ENCODE measurements at places on chromosomes 6 and 20.

GRCh38 chr20:5991623-5992441, 41.4 kb downstream of the MCM8 start:
- DNase-seq, result no peak
- H3K27ac ChIP-seq, result no peak overlapping the region
- H3K36me3 ChIP-seq, result peaks cover 5% of the 10 kb centered on the region
- no peak overlapping the region for H3K4me3 ChIP-seq
- H3K4me1 ChIP-seq, result no peaks in the 10 kb centered on the region

DNA sequence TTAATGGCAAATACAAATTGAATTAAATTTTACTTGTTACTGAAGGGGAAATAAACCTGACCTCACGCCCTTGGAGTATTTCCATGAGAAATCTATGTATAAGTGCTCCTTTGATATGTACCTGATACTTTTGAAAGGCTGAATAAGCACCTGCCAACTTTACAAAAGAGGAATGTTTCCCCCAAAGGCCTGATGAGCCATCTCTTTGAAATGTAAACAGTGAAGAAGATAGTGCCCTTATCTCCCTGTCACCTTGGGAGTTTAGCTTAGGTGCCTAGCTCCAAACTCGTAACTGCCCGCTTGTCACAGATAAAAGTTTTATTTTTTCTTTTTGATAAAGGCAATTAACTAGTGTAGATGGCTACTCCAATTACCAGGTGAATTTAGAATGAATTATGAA, 1.1 kb upstream of the ZNF343 start:
- H3K4me3 ChIP-seq, result peak overlapping the region; percentile 73
- H3K4me1 ChIP-seq, result peaks cover 15% of the 10 kb centered on the region
- peak overlapping the region; percentile 88 for H3K27ac ChIP-seq
- no peak for DNase-seq
- H3K27me3 ChIP-seq, result no peaks in the 10 kb centered on the region

DNA sequence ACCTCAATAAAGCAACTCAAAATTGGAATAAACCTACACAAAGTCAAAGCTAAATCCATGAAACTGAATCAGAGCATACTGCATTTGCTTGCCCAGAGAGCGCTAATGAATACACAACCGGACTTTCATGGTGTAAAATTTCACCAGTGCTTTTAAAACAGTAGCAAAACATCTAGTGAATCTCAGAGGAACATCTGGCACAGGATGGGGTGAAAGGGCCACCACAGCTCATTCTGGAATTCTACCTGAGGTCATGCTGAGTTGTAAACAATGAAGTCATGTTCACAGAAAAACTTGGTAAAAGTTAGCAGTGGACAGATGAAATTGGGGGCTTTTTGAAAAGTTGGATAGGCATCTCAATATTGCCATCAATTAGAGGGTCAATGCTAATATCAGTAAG, 125.6 kb upstream of the STXBP5 start:
- no peak overlapping the region for H3K27ac ChIP-seq
- H3K4me3 ChIP-seq, result no peak overlapping the region
- no peaks in the 10 kb centered on the region for H3K36me3 ChIP-seq
- H3K27me3 ChIP-seq, result no peaks in the 10 kb centered on the region
- no peak for DNase-seq
- H3K4me1 ChIP-seq, result no peaks in the 10 kb centered on the region

DNA sequence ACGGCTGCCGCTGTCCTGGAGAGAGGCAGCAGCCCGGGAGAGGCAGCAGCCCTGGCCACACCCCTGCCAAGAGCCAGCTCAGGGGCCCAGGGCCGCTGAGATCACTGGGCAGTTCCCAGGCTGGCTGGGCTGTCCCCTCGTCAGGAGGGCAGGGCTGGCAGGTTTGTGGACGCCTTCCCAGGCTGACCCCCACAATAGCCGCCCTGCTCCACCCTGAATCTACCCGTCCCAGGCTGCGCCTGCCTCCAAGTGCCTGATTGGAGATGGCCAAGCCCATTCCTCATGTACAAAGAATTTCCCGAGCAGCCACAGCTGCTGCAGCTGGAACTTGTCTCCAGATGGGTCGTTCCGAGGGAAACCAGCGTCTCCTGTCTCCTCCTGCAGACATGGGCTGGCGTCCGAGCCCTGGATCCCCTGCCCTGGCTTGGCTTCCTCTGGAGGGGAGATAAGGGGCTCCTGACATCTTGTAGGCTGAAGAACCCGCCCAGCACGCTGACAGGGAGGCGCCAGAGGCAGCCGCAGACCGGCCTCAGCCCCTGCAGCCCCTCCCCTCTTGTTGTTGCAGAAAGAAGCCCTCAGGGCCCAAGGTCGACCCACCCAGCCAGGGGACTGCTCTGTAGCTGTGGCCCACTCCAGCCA, 9.4 kb upstream of the GATA5 start:
- DNase-seq, result no peak
- H3K27me3 ChIP-seq, result no peaks in the 10 kb centered on the region
- no peak overlapping the region for H3K4me3 ChIP-seq
- no peak overlapping the region for H3K27ac ChIP-seq

DNA sequence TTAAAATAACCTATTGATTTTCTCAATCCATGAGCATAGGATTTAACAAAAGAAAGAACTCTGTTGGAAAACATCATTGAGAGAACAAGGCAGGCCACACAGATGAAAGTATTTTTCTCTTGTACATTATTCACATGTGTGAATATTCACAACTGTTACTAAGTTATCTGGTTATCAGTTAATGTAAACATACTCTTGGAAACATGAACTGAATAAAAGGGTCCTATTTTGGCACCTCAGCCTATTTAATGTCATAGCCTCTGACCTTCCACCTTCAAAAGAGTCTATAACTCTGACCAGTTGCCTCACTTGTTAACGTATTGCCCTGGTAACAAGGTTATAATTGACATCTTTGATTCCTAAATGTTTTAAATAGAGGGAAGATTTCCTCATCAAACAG, 8.1 kb downstream of the SYCP2 start:
- no peaks in the 10 kb centered on the region for H3K4me1 ChIP-seq
- H3K27ac ChIP-seq, result no peak overlapping the region
- no peak for DNase-seq
- no peaks in the 10 kb centered on the region for H3K27me3 ChIP-seq

DNA sequence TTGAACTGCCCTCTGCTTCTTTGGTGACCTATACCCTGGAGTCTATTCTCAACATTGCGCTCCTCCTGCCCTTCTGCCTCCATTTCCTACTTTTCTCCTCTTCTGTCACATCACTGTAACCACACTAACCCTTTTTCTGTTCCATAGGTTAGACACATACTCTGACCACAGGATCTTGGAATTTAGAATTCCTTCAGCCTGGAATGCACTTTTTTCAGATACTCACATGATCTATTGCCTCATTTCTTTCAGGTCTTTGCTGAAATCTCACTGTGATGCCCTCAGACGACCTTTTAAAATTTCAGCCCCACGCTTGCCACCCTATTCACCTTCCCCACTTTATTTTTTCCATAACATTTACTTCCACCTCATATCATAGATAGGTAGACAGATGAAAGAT, 5.1 kb downstream of the VNN1 start:
- no peak for DNase-seq
- no peak overlapping the region for H3K4me3 ChIP-seq
- no peaks in the 10 kb centered on the region for H3K4me1 ChIP-seq
- H3K27me3 ChIP-seq, result no peaks in the 10 kb centered on the region
- H3K36me3 ChIP-seq, result no peaks in the 10 kb centered on the region
